ENCODE measurements at places on chromosomes 13 and 19.

DNA sequence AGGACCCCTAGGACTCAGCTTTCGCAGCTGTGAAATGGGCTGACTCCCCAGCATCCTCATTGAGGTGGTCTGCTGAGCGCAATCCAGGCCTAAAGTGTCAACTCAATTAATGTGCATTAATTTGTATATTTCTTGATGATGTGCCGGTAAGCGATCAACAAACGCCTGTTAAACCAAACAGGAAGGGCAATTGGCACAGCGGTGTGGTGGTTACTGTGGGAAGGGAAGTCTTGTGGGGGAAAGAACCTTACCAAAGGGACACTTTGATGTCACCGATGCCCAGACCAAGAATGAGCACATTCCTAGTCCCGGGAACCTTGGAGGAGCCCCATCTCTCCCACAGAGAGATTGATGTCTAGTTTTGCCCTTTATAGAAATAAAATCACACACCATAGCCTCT, 1.6 kb downstream of the JAK3 start:
- no peak for DNase-seq

- no peak for DNase-seq
Observed at GRCh38 chr19:23482829-23483228, 87.6 kb upstream of the ZNF91 start.

GRCh38 chr13:97534540-97534939, 100.6 kb downstream of the RAP2A start:
- no peak for DNase-seq

GRCh38 chr13:75675421-75675820, 39.3 kb downstream of the LMO7 start:
- no peak for DNase-seq

DNA sequence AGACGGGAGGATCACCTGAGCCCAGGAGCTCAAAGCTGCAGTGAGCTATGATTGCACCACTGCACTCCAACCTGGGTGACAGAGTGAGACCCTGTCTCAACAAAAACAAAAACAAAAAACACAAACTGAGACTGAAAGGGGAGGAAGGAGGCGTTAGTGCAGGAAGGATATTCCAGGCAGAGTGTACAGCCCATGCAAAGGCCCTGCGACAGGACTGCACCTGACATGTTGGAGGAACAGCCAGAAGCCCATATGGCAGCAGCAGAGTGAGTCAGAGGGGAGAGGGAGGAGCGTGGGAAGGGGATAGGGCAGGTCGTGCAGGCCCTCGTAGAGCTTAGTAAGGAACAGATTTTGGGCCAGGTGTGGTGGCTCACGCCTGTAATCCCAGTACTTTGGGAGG, 3.2 kb downstream of the ZNRF4 start:
- DNase-seq: no peak

DNA sequence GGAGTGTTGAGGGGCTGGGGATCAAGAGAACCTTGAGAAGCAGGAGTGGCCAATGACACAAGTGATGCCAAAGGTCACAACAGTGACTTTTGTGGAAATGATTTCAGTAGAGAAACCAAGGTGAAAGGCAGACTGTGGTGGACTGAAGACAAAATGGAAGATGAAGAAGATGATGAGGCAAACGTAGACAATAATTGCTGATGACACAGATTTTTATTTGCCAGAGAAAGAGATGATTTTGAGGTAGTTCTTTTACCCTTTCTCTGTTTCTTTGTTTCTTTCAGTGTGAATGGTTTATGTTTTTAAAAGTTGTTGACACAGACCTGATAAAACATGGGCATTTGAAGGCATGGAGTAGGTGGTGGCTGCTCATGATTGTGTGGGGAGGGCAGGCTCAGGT, 121.0 kb upstream of the ARGLU1 start:
- DNase-seq: no peak

DNA sequence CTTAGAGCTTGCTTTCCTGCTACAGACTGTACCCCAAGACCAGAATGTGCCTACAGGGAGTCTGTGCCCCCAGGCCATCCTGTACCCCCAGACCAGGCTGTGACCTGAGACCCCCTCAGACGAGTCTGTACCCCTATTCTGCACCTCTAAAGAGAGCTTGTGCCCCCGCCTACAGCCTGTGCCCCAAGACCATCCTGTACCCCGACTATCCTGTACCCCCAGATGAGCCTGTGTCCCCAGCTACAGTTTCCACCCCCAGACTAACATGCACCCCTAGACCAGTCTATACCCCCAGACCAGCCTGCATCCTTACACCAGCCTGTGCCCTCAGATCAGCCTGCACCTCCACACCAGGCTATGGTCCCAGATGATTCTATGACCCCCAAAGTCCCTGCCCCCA, 2.0 kb downstream of the CACNG6 start:
- no peak for DNase-seq

- DNase-seq: no peak
Observed at GRCh38 chr19:32068793-32069192, 276.6 kb upstream of the ZNF507 start.

DNA sequence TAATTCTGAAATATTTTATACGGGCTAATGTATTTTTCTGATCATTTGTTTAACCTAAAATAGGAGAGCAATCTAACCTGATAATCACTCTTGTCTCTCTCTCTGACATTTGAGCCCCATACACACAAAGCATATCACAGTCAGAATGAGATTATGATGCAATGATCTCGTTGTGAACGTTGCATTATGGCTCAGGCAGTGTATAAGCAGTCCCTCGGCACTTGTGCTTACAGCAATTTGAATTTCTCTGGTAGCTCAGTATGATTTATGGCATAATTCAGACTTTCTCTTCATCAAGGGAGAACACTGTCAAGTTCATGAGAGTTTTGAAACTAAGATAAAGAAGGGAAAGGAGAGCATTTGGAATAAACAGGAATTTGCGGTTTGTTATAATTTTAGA, 256.1 kb downstream of the DACH1 start:
- no peak for DNase-seq

DNA sequence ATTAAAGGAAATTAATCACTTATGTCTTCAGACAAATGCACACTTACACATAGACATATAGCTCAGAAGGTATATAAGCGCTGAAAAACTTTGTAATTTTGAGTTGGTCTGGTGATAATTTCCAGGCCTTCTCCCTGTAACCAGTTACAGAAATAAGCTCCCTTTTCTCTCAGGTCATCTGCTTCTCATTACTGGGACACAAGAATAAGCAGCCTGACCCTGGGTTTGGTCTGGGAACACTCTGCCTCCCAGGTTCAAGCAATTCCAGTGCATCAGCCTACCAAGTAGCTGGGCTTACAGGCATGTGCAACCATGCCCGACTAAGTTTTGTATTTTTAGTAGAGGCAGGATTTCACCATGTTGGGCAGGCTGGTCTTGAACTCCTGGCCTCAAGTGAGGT, 274.5 kb downstream of the LMO7 start:
- no peak for DNase-seq

DNA sequence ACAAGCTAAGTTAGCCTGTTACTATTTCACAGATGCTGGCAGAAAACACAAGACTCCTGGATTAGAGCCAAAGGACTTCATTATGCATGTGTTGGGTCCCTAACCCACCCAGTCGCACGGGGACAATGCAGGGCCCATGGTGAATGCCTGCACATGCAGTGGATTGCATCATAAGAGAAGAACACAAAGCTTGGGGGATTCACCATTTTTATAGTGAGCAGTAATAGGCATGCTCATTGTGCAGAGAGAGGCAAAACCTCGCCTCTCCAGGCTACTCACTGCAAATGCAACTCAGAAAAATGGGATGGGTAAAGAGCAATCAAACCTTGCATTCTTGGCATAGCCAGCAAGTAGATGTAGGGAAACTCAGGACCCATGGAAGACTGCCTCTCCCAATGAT, 115.8 kb downstream of the DIAPH3 start:
- DNase-seq: no peak

Measured in muscle of arm (tissue), 14 donors.